ENCODE measurements at places on chromosomes 2 and 18. TPM values are rescaled to one million over a fixed set of nuclear protein-coding genes. Genes with fewer than 3 reads are reported as not detected.

IL36B gene
- total RNA-seq: not detected

CAPN14 gene
- total RNA-seq: 0.16 TPM

SLC30A3 gene
- 0.09 TPM for total RNA-seq

KCNJ3 gene
- not detected for total RNA-seq

GALR1 gene
- not detected for total RNA-seq

MPP4 gene
- total RNA-seq: 4.0 TPM

STAM2 gene
- total RNA-seq: 62.0 TPM

RAB27B gene
- total RNA-seq: 1.7 TPM

DNA sequence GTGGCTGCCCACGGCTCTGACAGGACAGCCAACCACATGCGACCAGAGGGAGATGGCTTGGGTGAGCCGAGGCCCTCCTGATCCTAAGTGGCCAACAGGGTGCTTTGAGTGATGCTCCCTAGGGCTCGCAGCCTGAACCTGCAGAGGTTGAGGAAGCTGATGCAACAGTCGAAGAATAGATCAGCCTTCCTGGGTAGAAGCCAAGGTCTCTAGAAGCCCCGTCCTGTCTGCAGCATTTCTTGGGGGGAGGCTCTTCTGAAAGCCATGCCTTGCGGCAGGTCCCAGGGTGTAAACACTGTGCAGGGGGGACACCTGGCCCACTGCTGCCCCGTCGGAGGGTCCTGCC, 136.4 kb downstream of the HDAC4 start:
- peak; percentile 74 for DNase-seq

- no peak for DNase-seq
Observed at GRCh38 chr2:83113953-83114352, 1345.1 kb downstream of the SUCLG1 start.

GRCh38 chr18:10368456-10369453, 85.7 kb upstream of the APCDD1 start:
- DNase-seq: no peak

DNA sequence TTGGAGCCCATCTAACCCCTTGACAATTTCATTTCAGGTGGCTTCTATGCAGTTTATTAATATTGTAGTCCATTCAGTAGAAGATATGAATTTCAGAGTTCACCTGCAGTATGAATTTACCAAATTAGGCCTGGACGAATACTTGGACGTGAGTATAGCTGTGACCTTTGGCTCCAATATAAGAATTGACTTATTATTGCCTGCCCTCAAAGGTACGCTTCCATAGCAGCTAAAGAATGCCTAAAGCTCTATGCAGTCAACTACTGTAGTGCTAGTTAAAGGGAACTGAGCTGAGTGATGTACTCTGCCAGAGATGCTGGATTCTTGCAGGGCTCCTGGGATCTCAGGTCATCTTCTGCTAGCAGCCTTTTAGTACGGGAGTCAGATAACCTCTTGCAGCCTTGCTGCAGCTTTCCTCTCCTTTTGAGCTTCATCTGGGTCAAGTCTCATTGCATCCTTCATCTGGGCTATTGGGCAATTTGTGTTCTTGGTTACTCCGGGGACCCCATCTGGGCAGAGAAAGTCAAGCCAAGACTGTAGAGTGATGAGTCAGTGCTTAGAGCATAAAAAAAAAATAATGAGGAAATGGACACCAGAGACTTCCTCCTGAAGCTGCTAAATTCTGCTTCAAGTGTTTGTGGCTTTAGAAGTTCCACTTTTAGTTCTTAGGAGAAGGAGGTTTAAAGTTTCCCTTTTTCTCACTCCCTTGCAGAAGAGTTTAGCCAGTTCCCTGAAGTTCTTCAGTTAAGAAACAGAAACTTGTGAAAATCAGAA, 105.6 kb downstream of the PRPF40A start:
- DNase-seq: peak; percentile 89

DNA sequence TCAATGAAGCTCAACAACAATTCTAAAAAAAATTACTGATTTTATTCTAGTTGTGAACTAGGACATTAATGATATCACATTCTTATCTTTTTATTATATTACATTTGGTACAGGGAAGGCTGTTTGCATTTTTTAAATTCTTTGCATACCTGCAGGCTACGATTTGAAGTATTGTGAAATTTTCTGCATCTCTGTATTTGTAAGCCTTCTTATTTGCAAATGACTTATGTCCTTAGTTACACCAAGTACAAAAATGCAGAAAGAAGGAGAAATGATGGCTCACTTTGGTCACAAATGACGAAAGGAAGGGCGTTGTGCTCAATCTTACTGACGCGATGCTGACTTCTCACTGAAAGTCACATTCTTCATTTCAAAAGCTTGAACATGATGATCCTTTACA, 227.5 kb upstream of the SOX11 start:
- DNase-seq: no peak

DNA sequence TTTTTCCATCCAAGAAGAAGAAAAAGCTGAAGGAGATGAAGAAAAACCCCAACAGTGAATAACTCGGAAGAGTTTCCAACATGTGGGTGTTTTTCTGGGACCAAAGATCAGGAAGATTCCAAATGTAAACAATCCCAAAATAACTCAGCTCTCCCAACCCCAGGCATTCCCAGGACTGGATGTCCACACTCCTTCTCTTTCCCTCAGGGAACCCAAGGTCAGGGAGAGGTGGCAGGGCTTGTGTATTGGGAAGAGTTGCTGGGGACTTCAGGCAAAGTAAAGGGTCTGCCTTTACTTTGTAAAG, 268.0 kb downstream of the DYSF start:
- DNase-seq: peak; percentile 48

DNA sequence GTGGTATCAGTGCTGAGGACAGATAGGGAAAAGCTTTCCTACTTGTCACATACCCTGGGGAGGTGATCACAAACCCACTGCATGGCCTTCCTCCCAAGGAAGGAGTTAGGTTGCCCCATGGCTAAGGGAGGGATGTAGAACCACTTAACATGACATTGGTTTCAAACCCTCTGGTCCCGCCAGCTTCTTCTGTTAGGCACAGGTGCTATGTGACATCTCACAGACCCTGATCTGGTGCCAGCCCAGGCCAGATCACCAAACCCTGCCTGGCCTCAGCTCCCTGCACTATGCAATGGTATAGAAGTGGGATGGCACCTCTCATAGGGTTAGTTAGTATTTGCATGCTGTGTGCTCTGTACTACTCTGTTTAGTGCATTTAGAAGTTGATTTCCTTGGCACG, 58.0 kb downstream of the TCF7L1 start:
- DNase-seq: no peak

- DNase-seq: peak; percentile 76
Observed at GRCh38 chr2:12300019-12300602, 416.6 kb upstream of the TRIB2 start.

DNA sequence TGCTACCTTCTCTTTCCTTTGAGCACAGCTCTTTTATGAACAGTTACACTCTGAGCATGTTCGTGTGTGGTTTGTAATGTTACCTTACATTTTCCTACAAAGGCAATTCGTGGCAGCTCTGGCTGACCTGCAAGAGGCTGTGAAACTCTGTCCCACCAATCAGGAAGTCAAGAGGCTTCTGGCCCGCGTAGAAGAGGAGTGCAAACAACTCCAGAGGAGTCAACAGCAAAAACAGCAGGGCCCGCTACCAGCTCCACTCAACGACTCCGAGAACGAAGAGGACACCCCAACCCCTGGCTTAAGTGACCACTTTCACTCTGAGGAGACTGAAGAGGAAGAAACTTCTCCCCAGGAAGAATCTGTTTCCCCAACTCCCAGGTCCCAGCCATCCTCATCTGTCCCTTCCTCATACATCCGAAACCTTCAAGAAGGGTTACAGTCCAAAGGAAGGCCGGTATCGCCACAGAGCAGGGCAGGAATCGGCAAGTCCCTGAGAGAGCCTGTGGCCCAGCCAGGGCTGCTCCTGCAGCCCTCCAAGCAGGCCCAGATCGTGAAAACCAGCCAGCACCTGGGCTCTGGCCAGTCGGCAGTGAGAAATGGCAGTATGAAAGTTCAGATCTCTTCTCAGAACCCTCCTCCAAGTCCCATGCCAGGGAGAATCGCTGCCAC, 56.9 kb downstream of the WDSUB1 start:
- DNase-seq: no peak

GRCh38 chr2:160014227-160014626, 48.2 kb downstream of the PLA2R1 start:
- peak; percentile 8 for DNase-seq

GRCh38 chr2:234420408-234420807, 76.5 kb downstream of the ARL4C start:
- no peak for DNase-seq

- no peak for DNase-seq
Observed at GRCh38 chr2:237752761-237753165, 45.8 kb upstream of the RBM44 start.

DNA sequence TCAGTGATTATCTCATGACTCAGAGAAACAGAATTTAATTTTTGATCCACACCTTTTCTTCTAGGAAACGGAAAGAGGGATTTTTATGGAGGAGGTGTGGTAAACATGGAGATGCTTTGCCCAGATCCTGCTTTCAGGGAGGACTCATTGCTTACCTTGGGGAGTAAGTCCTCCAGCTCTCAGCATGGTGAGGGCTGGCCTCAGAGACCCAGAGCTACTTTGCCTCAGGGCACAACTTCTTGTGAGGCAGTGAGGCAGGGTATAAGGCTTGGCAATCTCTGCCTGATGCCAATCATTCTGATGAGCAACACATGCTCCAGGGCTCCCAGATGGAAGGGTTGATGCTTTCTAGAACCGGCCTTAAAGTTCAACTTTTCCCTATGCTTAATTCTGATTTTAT, 189.9 kb upstream of the DCC start:
- DNase-seq: no peak

GRCh38 chr2:240106765-240107476, 29.2 kb downstream of the COPS9 start:
- DNase-seq: no peak

DNA sequence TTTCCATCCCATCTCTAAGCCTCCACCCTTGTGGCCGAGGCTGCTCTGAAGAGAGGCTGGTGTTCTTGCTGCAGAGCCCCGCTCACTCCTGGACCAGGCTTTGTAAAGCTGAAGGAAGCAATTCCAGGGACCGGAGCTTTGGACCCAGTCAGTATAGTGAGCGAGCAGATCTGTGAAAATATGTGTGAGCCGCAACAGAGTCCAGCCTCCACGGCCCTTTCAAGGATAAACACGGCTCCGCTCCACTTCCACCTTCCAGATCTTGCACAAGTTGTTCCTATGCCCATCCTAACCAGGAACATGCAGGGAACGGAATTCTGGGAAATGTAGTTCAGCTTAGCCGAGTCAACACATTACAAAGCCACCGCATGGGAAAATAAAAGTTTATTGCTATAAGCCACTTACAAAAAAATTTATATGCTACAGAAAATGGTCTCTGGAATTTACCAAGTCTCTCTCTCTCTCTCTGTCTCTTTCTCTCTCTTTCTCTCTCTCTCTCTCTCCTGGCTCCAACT, 151.7 kb upstream of the ZNF521 start:
- peak; percentile 79 for DNase-seq

GRCh38 chr2:234448506-234449184, 48.2 kb downstream of the ARL4C start:
- peak; percentile 40 for DNase-seq

DNA sequence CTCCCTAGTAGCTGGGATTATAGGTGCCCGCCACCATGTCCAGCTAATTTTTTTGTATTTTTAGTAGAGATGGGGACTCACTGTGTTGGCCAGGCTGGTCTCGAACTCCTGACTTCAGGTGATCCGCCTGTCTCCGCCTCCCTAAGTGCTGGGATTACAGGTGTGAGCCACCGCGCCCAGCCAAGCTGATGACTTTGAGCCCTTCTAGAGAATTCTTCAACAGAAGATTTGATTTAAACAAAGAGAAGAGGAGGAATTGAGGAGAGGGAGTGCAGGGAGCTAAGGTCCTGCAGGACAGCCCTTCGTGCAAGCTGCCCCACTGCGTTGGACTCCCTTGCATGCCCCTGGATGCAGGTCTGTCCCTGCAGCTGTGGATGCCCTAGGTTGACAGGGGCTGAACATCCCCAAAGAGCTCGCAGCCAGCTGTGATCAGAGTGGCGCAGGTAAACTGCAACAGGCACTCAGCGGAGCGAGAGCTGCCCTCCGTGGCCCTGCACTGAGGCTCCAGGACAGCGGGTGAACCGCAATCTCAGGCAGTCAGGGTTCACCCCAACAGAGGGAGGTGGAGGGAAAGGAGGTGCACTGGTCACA, 13.7 kb downstream of the ADRA2B start:
- no peak for DNase-seq

GRCh38 chr18:62500174-62500573, 22.7 kb upstream of the ZCCHC2 start:
- no peak for DNase-seq

GRCh38 chr2:160205505-160205904, 5.4 kb upstream of the ITGB6 start:
- DNase-seq: peak; percentile 93

GRCh38 chr18:6086731-6087130, 191.4 kb upstream of the TMEM200C start:
- peak; percentile 29 for DNase-seq

GRCh38 chr2:20509770-20510490, 63.1 kb downstream of the RHOB start:
- peak; percentile 44 for DNase-seq

- DNase-seq: no peak
Observed at GRCh38 chr2:128488434-128488833, 169.8 kb upstream of the HS6ST1 start.

DNA sequence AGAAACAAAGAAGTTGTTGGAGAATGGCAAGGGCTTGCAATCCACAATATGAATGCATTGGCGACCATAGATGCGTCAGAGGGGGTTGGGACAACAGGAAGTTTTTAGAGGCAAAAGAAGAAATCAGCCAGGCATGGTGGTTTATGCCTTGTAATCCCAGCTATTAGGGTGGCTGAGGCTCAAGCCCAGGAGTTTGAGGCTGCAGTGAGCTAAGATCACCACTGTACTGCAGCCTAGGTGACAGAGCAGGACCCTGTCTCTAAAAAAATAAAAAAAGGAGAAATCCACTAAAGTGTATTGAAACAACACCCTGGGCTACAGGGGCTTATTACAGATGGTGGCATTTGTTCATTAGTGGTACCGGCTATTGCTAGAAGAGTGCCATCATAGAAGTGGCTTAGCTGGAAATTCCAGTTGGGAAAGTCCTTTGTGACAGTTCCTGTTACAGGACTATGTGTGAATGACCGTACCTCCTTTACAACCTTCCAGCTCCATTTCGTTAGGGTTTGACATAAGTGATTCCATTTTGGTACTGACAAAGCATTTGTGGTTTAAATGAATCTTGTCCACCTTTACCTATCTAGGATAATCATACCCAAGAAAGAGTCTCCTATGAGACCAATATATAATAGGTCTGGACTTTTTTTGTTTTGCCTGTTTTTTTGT, 10.7 kb upstream of the WDSUB1 start:
- DNase-seq: no peak

DNA sequence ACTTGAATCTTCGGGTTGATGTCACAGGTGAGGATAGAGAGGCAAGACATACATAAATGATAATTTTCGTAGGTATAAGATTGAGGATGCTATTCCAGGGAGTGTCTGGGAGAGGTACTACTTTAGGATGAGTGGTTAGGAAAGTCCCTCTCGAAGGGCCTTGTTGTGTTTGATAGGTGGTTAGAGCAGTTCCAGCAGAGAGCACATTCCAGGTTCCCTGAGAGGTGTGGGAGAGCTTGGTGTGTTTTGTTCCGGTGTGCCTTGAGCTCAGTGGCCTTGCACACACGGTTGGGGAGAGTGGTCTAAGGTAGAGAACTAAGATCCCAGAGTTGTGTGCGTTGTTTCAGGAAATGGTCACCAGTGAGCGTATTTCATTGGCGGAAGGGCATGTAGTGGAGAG, 191.4 kb downstream of the ZNF407 start:
- DNase-seq: no peak
